ENCODE measurements at places on chromosomes 6 and 20. TPM values are rescaled to one million over a fixed set of nuclear protein-coding genes. Genes with fewer than 3 reads are reported as not detected.

DNA sequence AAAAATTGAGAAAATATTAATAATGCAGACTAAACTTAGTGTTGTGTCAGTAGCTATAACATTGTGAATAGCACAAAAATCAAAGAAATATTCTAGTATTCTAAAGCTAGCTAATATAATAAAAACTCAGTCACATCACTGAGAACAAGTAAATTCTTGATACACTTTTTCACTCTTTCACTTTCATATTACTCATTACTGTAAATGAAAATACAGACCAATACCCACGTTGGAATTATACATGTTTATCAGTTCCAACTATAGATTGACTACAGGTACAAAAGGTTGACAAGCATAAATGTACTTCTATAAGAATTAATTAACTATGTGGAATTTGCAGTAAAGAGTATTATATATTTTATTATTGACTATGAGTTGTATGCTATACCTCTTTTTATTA is 1043.4 kb upstream of the FLRT3 start:
- no peak for DNase-seq

DNA sequence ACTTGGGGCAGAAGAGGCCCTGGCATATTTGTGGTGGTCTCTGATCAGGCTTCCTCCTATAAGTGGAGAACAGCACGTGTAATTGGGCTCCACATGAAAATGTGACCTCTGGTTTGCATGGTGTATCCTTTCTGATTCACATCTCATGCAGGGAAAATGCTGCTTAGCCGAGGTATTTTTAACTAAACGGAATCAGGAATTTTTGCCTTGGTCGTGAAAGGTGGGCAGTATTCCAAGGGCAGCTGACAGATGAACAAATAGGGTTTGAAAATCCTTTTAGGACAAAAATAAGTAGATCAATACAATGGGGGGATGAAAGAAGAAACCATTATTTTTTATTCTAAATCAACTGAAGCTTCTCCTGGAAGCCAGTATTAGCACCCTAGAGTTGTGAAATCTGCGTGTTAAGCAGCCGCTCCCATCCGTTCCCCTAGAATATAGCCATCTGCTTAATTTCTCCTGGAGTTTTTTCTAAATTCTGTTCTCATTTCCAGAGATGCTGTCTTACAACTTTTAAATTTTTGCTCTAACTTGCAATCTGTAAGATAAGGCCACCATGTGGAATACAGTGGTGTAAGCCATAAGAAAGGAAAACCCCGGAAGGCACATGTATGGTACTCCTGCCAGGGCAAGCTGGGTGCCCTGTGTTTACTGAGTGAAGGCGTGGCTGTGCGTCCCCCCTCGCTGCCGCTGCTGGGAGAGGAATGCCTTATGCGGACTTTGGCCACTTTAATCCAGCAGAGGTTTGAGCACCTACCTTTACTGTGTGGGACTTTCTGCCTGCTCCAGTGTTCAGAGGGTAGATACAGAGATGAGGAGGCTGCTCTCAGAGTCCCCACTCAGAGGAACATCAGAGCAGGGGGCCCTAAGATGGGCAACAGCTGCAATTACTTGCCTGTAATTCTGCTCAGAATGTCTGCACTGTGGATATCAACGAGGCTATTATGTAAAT is 52.4 kb downstream of the SYNJ2 start:
- DNase-seq: no peak

DNA sequence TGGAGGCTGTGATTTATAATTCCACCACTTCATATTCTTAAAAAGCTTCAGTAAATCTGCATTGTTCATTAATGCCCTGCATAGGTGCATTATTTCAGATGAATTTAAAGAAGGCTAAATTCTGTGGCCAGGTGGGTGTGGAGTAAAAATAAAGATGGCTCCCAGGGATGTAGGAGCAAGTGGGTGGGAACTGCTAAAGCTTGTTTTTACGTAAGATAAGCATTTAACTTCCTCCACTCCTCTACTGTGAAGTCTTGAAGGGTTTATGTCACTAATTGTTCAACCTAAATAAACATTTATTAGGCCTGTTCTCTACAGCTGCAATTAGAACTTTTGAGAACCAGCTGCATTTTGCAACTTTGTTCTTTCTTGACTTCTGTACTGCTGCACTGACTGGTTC is 6.8 kb upstream of the SLC35B3 start:
- DNase-seq: no peak

GRCh38 chr20:47230811-47231256 is 125.7 kb downstream of the ZMYND8 start:
- no peak for DNase-seq

DNA sequence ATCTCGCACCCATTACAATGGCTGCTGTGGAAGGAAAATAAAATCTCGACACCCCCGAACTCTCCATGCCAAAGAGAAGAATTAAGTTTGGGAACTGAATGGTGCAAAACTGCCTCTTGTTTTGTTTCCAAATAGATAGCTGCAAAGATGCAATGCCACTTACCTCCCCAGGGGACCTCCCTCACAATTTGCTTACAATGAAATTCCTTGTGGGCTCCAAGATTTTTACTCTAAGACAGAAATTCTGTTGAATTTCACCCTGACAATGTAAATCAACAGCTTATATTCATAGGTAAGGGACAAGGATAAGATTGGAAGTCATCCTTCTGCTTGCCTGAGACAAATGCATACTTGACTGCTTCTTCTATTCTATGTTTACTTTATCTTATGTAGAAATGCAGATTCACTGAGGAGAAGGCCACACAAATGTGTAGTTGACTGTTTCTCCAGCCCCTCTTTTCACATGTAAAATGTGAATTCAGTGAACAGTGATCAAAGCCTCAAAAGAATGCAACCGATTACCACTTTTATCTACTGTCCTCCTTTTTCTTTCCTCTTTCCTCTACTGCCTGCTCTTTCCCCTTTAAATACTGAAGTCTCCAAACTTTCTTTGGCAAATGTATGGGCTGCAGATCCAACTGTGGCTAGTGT is 36.6 kb downstream of the ADGRF4 start:
- no peak for DNase-seq

DNA sequence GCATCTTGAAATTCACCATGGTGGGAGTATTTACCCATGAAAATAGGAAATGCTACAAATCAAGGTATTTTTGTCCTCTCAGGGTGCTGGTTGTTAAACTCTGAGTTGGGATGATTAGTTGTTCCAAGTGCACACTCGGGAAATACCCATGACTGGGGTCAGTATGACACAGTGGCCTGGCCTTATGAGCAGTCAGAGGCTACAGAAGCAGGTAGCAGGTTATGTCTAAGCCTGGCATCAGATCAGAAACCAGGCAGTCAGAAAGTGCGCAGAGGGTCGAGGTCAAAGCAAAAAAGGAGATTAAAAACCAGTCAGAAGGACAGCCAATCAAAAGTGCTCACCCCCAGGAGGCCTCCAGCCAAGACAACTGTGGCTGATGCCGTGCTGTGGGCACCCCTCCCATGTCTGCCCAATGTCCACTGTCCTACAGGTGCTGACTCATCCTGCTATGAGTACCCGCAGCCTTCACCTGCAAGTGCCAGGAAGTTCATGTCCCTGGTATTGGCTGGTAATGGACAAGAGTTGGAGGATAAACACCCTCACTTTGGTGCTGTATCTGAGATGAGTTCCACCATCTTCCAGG is 117.4 kb upstream of the SLC24A3 start:
- DNase-seq: no peak

GRCh38 chr20:14664101-14664500 is 326.7 kb upstream of the FLRT3 start:
- peak; percentile 8 for DNase-seq

DNA sequence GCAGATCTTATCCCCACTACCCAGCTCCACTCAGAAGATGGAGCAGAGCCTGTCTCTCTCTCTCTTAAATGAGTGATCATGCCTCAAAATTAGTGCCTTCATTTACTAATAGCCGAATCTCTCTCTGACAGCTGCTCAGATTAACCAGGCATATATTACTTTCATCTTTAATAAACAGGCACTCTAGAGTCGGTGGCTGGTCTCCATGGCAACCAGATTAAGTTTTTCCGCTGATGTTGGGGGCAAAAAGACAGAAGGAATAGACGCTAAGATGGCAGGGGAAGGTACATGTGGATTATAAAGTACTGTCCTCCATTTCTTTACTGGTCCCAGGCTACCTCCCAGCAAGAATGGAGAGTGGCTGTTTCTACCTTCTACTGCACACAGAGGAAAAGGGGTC is 121.6 kb downstream of the QRSL1 start:
- no peak for DNase-seq

- DNase-seq: no peak
Measured at GRCh38 chr6:56550301-56550700, 92.4 kb downstream of the DST start.

DNA sequence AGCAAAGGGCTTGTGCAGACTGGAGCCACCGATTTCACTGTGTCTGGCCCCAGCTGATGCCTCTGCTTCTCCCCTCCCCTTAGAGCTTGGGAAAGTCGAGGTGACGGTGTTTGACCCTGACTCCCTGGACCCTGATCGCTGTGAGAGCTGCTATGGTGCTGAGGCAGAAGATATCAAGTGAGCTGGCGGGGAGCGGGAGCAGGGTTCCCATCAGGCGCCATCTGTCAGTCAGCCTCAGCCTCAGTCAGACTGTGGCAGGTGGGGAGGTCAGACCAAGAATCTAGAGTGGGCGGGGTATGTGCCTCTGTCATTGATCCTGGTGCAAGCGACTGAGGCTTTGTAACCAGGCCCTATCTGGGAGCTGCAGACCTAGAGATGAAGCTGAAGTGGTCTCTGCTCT is 5.5 kb downstream of the ERGIC3 start:
- no peak for DNase-seq

GRCh38 chr6:27753668-27754407 is 158.4 kb downstream of the OR2B2 start:
- DNase-seq: peak; percentile 76

- no peak for DNase-seq
Measured at GRCh38 chr6:157405986-157406385, 25.0 kb downstream of the ZDHHC14 start.

GRCh38 chr6:142913511-142914047 is 31.4 kb downstream of the HIVEP2 start:
- no peak for DNase-seq

- DNase-seq: no peak
Measured at GRCh38 chr20:39137299-39137698, 175.2 kb downstream of the DHX35 start.

DNA sequence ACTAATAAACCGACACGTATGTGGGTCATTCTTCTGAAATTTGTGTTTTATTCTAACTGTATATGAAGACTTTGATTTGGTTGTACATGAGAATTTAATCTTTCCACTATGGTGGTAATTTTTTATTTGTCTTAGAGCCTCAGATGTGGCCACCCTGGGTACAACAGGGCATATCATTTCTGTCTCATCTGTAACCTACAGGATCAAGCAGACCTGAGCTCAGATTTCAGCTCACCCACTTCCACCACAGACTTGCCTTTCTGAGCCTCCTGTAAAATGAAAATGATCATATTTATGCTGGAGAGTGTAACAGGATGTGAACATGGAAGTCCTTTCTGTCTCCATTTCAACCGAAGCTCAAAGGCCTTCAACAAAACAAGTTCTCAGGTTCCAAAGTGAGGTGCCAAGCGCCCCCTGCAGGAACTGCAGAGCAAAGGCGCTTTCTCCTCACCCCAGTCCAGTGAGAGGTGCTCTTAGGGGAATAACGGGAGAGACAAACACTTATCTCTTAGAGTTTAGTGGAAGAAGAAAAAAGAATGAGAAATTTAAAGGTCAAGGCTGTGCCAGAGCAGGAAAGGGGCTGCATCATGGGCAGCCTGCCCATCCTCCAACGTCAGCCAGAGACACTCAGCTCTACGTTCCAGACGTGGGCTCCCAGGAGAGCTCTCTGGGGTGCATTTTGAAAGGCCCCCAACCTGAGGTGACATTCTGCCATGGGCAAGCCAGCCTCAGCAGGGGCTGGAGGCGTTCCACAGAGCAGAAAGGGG is 23.0 kb upstream of the CD24 start:
- peak; percentile 63 for DNase-seq

DNA sequence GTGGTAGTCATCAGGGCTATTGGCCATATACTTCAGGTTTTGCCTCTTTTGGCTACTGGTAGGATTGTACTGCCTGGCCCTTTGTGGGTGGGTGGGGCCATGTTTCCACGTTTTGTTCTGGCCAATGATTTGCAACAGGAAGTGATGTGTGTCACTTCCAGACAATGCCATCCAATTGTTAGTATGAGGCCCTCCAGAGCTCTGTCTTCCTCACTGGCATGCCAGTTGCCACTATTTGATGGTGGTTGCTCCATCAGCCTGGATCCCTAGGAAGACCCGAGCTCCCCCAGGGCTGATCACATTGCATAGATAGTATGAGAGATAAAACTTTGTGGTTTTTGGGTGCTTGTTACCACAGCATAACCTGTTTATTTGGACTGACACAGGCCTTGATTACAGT is 7.7 kb upstream of the LRRN4 start:
- DNase-seq: no peak

DNA sequence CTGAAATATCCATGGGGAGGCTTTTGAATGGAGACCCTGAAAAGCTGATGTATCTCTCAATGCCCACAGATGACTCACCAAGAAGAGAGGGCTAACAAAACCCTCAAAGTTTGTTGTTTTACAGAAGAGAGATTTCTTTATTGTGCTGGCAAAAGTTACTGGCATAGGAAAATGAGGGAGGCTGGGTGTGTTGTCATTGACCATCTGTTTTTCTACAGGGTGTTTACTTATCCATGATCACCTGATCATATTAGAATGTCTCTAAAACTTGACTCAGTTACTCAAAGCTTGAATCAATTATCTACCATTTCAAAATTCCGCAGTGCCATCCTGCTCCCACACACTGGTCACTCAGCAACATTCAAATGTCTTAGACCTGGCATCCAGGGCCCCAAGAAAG is 9.8 kb downstream of the NCOA6 start:
- no peak for DNase-seq

- no peak for DNase-seq
Measured at GRCh38 chr6:74284284-74284683, 588.3 kb downstream of the CD109 start.

DNA sequence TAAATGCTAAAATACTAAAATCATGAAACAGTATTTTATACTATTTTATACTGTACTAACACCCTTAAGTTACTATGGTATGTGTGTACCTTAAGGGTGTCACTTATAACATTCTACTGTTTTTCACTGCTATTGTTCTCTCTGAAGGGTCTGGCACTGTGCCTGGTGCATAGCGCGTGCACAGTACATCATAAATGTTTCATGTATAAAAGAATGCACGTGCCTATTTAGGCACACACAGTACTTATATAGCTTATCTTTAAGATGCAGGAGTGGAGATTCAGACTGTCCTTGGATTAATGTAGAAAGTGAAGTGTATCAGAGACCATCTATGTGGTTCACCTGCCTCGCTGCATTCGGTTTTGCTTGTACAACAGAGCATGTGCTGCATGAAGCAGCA is 64.0 kb upstream of the SGK1 start:
- no peak for DNase-seq

Gene ZSWIM3
- polyA plus RNA-seq: 6.1 TPM

Gene PNLDC1
- 0.19 TPM for polyA plus RNA-seq

Gene ANKRD66
- not detected for polyA plus RNA-seq

Gene QRSL1
- polyA plus RNA-seq: 24.2 TPM

Gene XPO5
- 65.3 TPM for polyA plus RNA-seq

Gene GRM1
- polyA plus RNA-seq: 0.34 TPM
